ENCODE measurements at places on chromosomes 2 and 18. TPM values are rescaled to one million over a fixed set of nuclear protein-coding genes. Genes with fewer than 3 reads are reported as not detected.

NT5DC4 gene
- not detected for total RNA-seq

- H3K36me3 ChIP-seq: no peaks in the 10 kb centered on the region
- peaks cover 6% of the 10 kb centered on the region for H3K4me1 ChIP-seq
- H3K4me3 ChIP-seq: no peak overlapping the region
Observed at GRCh38 chr2:86367499-86367777, 30.0 kb upstream of the REEP1 start.

DNA sequence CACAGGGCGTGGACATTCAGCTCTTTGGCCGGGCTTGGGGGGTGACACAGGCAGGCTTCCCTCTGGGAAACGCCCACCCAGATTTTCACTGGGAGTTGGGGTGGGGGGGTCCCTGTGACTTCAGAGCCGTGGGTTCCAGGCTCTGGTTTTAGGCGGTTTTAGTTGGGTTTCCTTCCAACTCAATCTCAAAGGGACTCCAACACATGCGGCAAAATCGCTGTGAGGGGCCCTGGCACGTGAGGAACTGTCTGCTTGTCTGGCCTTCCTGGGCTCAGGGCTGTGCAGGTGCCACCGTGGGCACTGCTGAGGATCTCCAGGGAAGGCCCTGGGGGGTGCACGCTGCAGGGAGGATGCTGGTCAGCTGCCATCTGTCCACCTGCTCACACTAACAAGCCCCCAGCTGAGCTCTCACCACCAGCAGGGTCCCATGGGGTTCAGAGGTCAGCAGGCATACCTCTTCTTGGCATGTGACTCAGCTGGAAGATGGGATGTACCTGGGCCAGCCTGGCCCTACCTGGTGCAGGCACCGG, 11.7 kb downstream of the HS6ST1 start:
- no peaks in the 10 kb centered on the region for H3K36me3 ChIP-seq
- DNase-seq: peak; percentile 29
- peak overlapping the region; percentile 95 for H3K27ac ChIP-seq
- H3K27me3 ChIP-seq: no peaks in the 10 kb centered on the region
- H3K4me1 ChIP-seq: peaks cover 29% of the 10 kb centered on the region

- H3K4me3 ChIP-seq: no peak overlapping the region
- H3K27me3 ChIP-seq: no peaks in the 10 kb centered on the region
- H3K4me1 ChIP-seq: no peaks in the 10 kb centered on the region
- DNase-seq: no peak
Observed at GRCh38 chr2:5236249-5236648, 455.9 kb upstream of the SOX11 start.

- H3K27ac ChIP-seq: no peak overlapping the region
- H3K36me3 ChIP-seq: no peaks in the 10 kb centered on the region
- H3K4me3 ChIP-seq: no peak overlapping the region
Observed at GRCh38 chr18:3648200-3648599, 198.2 kb downstream of the TGIF1 start.

DNA sequence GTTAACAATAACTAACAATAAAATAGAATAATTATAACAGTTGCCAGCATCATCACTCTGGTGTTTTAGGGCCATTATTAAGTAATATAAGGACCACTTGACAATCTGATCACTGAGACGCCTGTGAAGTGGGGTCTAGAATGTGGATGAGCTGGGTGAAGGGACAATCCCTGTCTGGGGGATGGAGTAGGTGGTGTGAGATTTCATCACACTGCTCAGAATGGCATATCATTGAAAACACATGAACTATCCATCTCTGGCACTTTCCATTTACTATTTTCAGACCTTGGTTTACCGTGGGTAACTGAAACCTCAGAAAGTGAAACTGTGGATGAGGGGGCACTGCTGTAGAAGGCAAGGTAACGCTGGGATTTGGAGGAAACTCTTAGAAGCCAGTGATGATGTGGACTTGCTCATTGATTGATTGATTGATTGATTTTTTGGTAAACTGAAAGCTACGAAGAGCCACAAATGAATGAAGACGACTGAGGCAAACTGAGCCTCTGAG, 204.4 kb upstream of the TWIST2 start:
- peaks cover 10% of the 10 kb centered on the region for H3K4me1 ChIP-seq
- DNase-seq: no peak
- no peak overlapping the region for H3K27ac ChIP-seq
- H3K4me3 ChIP-seq: no peak overlapping the region
- H3K36me3 ChIP-seq: no peaks in the 10 kb centered on the region

THSD7B gene
- total RNA-seq: under 0.01 TPM

DNA sequence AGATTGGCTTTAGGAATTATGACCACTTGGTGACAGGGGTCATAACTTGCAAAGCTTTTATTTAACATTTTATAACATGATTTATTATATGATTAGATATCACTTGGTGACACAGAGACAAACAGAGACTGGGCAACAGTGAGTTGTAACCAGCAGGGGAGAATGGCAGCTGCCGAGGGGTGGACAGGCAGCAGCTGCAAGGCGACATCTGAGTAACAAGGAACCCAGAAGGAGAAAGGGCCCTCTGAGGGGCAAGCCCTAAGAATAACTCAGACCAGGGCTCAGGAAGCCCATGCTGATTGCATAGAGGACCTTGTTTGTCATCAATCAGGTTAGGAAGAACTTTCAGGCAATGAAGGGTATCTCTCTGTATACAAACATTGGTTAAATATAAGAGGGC, 339.9 kb upstream of the SOX11 start:
- no peaks in the 10 kb centered on the region for H3K27me3 ChIP-seq
- no peak overlapping the region for H3K27ac ChIP-seq
- H3K4me3 ChIP-seq: no peak overlapping the region
- no peak for DNase-seq
- no peaks in the 10 kb centered on the region for H3K4me1 ChIP-seq
